Stimulated activated CD8-positive, alpha-beta memory T cell treated with anti-CD3 and anti-CD28 coated beads, Interleukin-15, amount 100 ng/mL, for 24 hours (primary cell): ENCODE measurements at places on chromosomes 2 and 18.

DNA sequence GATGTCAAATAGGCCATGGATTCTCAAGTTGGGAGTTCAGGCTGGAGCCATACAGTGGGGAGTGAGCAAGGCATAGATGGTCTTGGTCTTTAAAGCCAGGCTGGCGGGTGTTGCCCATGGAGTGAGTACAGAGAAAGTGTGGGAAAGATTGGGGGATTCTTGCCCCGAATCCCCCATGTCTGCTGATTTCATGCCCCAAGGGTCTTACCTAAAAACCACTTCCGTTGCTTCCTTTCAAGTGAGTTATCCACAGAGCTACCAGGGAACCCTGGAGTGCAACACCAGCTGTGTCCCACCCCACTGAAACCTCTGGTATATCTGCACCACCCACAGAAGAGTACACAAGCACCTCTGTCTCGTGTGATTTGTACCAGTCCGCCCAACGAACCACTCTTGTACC lies 31.4 kb downstream of the FHOD3 start:
- no peak for DNase-seq

GRCh38 chr18:29874519-29875098 lies 1167.9 kb downstream of the DSC3 start:
- no peak for DNase-seq

- DNase-seq = no peak
Observed at GRCh38 chr2:191197096-191197495, 46.3 kb upstream of the STAT4 start.

- DNase-seq = no peak
Observed at GRCh38 chr2:83196225-83196624, 1262.9 kb downstream of the SUCLG1 start.

DNA sequence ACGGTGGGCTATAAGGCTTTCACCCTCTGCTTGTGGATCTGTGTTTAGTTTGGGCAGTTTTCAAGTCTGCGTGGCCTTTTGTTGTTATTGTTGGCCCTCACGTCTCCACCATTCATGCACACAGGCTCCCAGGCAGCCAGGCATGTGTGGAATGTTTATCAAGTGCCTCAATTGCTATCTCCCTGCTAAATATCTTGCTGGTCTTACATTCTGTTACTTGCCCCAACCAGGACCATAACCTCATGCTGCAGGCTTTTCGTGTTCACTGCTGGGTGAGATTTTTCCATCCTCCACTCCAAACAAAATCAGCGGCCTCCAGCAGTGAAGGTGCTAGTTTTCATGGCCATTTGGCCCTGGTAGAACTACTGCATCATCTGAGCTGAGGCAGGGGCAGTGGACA lies 63.0 kb upstream of the DSC1 start:
- no peak for DNase-seq

DNA sequence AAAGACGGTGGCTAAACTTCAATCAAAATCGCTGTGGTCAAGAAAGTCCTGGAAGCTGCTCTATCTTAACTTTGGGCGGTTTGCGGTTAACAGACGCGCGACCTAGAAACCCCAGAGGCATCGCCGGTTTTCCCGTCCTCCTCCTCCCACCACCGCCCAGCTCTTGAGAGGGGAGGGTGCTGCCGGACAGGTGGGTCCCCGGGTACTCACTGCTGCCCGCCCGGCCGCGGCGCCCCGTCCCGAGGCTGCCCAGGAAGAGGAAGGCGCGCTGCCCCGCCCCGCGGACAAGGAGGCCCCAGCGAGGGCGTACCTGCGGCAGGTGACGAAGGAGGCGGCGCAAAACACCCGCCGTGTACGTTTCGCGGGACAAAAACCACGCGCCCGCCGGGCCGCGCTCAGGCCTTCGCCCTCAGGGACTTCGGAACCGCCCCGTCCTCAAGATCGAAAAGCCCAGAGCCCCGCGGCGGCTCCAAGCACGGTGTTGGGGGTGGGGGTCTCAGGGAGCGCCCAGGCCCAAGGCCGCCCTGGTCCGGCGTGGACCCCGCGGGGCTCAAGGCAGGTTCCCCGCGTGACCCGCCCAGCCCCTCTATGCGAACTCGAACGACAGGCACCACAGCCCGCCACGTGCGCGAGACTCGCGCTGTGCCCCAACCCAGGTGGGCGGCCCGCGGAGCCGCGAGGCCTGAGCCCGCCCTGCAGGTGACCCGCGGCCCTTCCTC lies at the start of gene SH3YL1:
Gene SH3YL1 (minus strand): TSS at position 259 of the 719 bp plus-strand sequence. CDS start 48 bp downstream, at position 211.
- no peak for DNase-seq

DNA sequence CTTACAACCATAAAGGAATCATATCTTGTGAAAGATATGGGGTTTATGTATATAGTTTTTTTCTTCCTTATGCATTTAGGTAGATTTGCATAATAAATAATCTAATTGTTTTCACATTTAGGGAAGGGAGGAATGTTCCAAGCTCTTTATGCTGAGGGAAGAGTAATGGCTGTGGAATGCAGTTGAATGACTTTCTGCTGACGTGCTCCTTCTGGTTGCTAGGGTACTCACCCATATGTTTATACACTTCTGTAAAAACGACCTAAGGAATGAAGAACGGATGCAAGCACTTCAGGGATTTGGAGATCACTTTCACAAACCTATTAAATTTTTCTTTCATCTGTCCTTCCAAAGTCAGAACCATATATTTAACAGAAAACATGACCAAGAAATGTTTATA lies 29.2 kb upstream of the PPP4R1 start:
- no peak for DNase-seq

DNA sequence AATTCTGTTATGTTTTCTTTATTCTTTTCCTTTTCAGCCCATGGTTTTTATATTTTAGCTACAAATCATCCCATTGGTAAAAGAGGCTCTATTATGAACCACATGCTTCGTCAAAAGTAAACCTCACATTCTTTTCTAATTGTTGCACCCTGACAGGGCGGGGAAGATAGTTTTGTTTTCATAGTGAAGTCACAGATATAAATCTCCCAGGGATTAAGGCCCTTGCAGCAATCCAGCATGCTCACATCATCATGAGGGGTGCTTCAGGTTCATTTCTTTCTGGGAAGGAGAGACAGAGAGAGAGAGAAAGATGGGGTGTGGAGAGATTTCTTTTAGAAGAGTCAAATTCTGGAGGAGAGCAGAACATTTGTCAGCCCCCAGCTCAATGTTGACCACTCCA lies 124.5 kb upstream of the CDC42EP3 start:
- DNase-seq = no peak

- DNase-seq = peak; percentile 31
Observed at GRCh38 chr18:13375302-13376255, 157.0 kb downstream of the LDLRAD4 start.

DNA sequence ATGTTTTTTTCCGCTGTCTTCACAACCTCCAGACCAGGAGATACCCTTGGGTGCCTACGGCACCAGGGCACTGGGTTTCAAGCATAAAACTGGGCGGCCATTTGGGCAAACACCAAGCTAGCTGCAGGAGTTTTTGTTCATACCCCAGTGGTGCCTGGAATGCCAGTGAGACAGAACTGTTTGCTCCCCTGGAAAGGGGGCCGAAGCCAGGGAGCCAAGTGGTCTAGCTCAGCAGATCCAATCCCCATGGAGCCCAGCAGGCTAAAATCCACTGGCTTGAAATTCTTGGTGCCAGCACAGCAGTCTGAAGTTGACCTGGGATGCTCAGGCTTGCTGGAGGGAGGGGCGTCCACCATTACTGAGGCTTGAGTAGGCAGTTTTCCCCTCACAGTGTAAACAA lies 265.3 kb upstream of the ZEB2 start:
- DNase-seq = no peak

DNA sequence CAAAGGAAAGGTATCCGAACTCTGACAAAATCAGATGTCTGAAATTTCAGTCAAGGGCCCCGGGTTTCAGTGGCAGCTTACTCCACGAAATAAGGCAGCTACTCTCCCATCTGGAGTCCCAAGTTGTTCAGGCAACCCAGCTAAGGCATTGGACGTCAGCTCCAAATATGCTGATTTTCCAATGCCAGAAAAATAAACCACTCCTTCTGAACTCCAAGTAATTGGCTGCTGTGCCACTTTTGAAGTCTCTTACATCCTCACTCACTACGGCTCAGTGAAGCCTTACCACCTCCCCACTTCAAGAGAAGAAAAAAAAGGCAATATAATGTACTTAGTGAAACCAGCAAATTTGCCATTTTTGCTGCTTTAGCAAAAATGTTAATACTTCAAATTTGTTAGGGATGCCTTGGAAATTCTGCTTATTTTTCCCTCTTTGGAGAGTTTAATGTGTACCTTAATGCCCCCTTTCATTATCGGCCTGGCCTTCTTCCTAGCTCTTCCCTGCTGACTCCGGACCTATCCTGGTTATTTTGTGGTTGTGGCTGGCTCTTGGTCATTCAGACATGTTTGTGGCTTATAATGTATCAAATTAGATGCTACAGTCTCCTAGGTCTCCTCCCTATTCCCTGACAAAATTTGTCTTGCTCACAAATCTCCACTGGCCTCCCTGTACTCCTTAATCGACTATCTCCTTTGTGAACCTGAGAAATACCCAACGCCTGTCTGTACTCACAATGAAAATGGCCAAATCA lies 589.2 kb upstream of the ZEB2 start:
- no peak for DNase-seq

GRCh38 chr2:233096006-233096405 lies 35.9 kb downstream of the INPP5D start:
- DNase-seq = no peak

DNA sequence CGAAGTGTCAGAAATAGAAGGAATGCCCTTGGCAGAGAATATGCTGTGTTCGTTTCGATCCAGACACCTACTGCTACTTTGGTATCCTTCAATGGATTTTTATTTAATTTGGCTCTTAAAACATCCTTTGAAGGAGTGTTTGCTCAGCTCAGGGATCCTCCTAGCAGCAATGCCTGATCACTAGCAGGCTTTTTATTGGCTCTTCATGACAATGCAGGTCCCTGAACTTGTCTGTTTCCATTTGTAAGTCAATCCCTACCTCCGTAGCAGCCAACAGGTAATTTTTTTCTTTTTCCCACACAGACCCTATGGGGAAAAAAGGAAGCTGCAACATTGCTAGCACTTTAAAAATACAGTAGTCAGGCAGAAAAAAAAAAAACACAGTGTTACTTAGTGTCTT lies 366.2 kb upstream of the LRRTM1 start:
- no peak for DNase-seq

GRCh38 chr2:74721316-74721715 lies 67.3 kb downstream of the SEMA4F start:
- no peak for DNase-seq

DNA sequence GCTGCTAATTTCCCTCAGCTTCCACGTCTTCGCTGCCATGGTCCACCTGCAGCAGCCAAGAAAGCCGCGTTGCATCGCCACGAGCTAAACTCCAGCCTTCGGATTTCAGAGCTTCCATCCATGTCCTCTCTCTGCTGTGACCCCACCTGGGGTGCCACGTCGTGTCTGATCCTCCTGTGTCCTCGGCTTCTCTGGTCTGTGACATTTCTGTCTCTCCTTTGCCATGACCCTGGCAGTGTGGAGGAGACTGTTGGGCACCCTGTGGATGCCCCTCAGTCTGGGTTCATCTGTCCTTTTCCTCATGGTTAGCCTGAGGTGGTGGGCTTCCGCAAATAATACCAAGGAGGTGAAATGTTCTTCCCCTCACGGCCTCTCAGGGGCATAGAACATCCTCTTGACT lies 106.8 kb downstream of the RTP5 start:
- no peak for DNase-seq

GRCh38 chr2:65458999-65459398 lies 26.6 kb upstream of the SPRED2 start:
- no peak for DNase-seq

DNA sequence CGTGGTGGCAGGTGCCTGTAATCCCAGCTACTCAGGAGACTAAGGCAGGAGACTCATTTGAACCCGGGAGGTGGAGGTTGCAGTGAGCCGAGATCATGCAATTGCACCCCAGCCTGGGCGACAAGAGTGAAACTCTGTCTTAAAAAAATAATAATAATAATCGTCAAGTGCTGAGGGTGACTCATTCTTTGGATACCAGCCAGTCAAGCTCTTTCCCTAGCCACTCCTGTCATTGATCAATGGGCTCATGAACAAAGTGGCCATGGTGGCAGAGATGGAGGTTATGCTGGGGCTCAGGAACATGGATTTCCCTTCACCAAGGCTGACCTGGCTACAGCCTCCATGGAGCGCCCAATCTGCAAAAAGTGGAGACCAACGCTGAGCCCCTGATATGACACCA lies 94.5 kb upstream of the HAAO start:
- DNase-seq = no peak

- DNase-seq = no peak
Observed at GRCh38 chr2:51620796-51621195, 588.9 kb upstream of the NRXN1 start.

DNA sequence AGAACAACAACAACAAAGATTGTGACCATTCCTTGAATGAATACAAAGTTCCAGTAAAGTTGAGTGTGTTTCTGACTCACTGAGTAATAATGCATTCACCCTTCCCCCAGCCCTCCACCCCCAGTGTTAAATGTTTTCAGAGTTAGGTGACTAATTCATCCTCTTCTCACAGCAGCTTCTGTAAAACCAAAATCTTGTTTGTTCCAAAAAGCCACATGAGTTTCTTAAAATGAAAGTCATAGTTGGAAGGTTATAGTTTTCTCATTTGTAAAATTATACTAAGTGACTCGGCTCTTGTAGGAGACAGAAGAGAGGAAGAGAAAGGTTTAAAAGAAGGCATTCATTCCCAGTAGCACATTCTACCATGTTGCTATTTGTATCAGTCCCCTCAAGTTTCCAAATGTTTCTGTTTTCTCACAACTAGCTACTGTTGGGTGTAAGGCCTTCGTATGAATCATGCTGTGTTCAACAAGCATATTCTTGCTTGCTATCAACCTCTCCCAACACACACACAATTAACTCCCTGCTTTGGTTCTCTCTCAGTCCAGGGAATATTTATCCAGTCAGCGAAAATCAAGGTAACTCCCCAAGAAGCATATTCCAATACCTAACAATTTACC lies 75.3 kb downstream of the MBD2 start:
- no peak for DNase-seq

GRCh38 chr2:242041816-242042215 lies 172.3 kb downstream of the RTP5 start:
- DNase-seq = no peak

GRCh38 chr2:99772591-99773331 lies 282.9 kb upstream of the REV1 start:
- no peak for DNase-seq

GRCh38 chr18:48019557-48020325 lies 89.3 kb upstream of the SMAD2 start:
- DNase-seq = no peak

- no peak for DNase-seq
Observed at GRCh38 chr18:934518-935133, 30.0 kb downstream of the ADCYAP1 start.

DNA sequence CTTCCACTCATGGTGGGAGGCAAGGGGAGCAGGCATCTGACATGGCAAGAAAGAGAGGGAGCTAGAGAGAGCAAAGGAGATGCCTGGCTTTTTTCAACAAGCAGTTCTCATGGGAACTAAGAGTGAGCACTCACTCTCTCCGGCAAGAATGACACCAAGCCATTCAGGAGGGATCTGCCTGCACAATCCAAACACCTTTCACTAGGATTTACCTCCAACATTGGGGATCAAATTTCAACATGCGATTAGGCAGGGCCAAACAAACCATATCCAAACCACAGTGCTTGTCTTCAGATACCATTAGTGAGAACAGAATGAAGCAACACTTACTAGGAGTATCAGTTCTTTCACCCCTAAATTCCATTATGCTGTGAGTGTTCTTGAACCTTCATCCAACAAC lies 77.3 kb downstream of the FIGN start:
- no peak for DNase-seq

- no peak for DNase-seq
Observed at GRCh38 chr2:86172610-86173009, 22.7 kb downstream of the IMMT start.
